Amniotic stem cell (primary cell): ENCODE measurements at places on chromosomes 4 and X.

DNA sequence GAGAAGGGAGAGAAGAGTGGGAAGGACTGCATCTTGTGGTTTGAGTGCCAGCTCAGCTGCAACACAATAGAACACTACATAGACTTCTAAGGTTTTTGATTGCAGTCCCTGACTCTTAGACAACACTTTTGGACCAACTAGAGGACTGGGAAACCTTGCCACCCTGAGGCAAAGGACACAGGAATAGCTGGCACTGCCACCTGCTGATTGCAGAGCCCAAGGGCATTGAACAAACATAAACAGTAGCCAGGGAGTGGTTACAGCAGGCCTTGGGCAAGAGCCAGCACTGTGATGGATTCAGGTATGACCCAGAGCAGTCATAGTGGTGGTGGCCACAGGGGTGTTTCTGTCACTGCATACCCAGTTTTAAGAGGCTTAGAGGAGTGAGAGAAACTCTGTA is 72.5 kb upstream of the CXorf51A start:
- no peak for DNase-seq

GRCh38 chr4:157423526-157424020 is 203.0 kb downstream of the GRIA2 start:
- DNase-seq = no peak

DNA sequence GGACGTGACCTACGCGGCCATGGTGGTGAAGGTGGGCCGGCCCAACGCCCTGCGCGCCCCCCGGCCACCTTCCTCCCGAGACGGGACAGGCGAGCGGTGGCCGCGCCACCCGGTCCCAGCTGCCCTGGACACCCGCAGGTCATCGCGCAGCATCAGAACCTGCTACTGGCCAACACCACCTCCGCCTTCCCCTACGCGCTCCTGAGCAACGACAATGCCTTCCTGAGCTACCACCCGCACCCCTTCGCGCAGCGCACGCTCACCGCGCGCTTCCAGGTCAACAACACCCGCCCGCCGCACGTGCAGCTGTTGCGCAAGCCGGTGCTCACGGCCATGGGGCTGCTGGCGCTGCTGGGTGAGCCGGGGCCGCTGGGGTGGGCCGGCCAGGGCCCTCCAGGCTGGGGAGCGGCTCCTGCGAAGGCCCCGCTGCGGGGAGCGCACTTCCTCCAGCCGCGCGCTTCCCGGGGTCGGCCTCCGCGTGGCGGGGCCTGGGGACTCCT is 9.0 kb upstream of the SLC26A1 start:
- no peak for DNase-seq

DNA sequence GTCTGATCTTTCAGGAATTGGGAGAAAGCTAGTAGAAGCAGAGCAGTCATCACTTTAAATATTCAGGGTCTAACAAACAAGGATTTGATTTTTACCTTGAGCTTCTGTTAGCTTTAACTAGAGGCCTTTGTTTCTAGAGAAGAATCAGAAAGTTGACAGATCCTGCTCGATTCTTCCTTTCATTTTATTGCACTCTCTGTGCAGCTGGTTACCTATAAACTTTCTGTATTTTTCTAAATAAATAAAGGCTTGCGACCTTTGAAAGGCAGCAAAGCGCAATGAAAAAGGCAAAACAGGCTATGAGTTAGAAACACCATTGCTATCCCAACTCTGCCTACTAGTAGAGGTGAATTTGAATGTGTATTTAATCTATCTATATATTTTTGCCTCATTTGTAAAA is 101.4 kb upstream of the NPY2R start:
- DNase-seq = no peak

GRCh38 chrX:31331015-31331414 is 259.2 kb upstream of the FTHL17 start:
- DNase-seq = no peak

- DNase-seq = no peak
Measured at GRCh38 chrX:3669841-3670475, 43.5 kb downstream of the PRKX start.

- DNase-seq = no peak
Measured at GRCh38 chr4:95534032-95534431, 14.7 kb downstream of the UNC5C start.

DNA sequence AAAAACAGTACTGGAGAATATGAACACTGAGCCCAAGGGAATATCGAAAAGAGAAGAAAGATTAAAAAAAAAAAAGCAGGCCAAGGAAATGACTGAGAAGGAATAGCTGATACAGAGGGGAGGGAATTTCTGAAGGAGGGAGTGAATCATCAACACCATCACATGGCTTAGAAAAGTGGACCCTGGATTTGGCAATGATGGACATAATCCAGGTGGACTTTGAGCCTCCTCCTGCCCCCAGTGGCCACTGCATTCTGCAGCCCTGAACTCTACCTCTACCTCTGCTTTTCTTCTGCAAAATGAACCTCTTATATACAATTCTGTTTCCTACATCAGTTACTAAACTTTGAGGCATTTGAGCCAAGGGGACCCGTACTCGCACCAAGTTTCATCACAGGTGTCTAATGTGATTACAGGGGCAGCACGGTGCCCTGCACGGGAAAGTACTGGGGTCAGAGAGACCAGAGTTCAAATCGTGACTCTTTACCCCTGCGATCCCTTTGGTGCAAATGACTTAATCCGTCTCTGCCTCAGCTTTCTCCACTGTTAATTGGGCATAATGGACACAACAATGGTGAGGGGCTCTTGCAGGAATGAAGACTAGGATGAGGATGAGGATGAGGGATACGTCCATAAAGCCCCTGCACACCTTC is 1.1 kb downstream of the OCIAD2 start:
- DNase-seq = no peak

DNA sequence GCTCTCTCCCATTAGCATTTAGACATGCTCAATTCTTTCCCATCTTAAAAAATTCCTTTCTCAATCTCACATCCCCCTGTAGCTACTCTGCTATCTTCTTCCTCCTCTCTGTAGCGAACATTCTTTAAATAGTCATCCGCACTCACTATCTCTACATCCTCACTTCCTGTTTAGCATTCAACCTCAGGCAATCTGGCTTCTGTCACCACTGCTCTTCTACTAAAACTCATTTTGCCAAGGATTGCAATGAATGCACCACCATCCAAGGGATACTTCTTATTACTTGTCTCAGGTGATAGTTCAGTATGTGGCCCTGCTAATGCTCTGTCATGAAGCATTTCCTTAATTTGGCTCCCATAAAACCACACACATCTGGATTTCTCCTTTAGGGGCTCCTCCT is 10.9 kb upstream of the TET2 start:
- DNase-seq = no peak

- DNase-seq = no peak
Measured at GRCh38 chr4:88204882-88205281, 46.4 kb upstream of the ABCG2 start.

DNA sequence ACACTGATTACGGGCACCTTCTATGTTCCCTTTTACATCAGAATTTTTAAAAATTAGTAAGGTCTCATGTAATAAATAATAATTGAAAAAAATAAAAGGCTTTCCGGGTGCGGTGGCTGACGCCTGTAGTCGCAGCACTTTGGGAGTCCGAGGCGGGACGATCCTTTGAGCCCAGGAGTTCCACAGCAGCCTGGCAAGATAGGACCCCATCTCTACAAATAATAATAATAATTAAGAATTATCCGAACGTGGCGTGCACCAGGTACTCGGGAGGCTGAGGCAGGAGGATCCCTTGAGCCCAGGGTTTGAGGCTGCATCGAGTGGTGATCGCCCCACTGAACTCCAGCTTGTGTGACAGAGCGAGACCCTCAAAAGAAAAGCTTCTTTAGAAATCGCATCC is 771 bp upstream of the LAMTOR3 start:
- DNase-seq = no peak

- no peak for DNase-seq
Measured at GRCh38 chr4:83340692-83341343, 6.2 kb upstream of the HPSE start.

DNA sequence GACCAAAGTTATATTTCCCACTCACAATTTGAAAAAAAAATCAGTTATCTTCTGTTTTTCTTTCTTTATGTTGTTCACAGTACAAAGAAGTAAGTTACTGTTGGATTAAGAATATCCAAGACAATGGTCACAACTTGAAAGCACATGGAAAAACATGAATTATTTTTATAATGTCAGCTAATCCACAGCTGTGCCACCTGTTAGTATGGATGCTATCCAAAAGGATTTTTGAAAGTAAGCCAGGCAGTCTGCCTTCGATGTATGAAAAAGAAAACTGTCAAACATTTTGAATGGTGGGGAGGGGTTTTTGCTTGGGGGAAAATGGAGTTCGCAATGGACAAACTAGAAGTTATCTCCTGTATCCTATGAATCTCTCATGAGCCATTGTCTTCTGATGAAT is 6.2 kb downstream of the GPM6A start:
- DNase-seq = no peak

DNA sequence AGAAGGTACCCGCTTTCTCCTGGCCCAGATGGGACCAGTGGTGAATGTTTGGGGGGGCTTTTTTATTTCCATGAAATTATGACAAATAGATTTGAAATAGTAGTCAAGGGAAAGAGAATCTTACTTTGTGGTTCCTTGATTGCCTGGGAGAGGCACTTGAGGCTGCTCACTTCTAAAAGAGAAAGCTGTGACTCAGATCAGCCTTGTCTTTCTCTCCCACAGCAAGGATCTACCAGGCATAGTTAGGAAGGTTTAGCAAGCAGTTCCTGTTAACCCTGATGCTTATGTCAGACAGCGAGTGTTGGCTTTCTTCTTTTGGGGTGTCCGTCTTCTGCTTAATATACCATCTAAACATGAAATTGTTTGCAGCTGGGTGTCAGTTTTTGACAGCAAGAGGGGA is 114.5 kb downstream of the TSPAN7 start:
- DNase-seq = no peak

- no peak for DNase-seq
Measured at GRCh38 chr4:81688085-81688484, 216.4 kb upstream of the RASGEF1B start.

DNA sequence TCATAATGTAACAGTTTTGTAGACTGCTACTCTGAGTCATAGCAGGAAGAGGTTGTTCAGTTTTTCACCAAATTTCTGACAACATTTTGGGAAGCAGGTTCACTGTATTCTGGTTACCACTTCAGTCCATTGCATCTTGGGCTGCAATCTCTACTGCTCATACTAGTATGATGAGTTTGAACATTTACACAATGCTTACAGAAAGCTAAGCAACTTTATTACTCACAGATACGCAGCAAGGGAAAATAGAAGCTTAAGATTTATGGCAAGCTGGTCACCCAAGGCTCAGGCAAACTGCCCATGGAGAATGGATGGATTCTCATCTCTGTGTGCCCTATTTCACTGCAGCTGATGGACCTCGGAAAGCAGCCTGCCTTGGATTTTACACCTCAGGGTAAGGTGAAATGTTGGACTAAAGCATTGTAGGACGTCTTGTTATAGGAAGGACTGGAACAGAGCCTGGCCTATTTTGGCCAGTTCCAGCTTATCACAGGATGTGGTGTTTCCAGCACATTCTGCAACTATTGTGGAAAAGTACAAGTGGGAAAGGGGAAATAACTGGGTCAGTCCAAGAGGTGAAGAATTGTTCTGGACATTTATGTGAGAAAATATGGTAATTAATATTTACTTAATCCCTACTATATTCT is 887.1 kb upstream of the AGA start:
- no peak for DNase-seq

DNA sequence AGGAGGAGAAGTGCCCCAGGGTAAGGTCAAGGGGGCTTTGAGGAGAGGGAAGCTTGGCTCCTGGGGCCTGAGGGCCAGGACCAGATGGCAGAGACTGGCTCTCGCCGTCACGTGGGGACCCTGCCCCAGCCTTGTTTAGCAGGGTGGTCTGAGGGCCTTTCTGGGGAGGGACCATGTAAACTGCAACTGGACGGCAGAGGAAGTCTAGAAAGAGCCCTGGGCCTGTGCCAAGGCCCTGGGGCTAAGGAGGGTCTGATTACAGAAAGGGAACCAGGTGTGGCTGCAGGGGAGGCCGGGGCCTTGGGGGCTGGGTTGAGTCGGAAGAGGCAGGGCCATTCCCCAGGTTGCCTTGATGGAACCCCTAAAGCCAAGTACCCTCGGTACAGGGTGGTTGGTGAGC is 1.8 kb upstream of the HGFAC start:
- no peak for DNase-seq

- no peak for DNase-seq
Measured at GRCh38 chr4:123449780-123450179, 53.2 kb downstream of the SPRY1 start.

- DNase-seq = no peak
Measured at GRCh38 chr4:68613752-68614151, 37.6 kb upstream of the UGT2B17 start.

- no peak for DNase-seq
Measured at GRCh38 chr4:113347245-113347644, 297.8 kb downstream of the ANK2 start.

- no peak for DNase-seq
Measured at GRCh38 chr4:102610476-102610875, 109.3 kb downstream of the NFKB1 start.

DNA sequence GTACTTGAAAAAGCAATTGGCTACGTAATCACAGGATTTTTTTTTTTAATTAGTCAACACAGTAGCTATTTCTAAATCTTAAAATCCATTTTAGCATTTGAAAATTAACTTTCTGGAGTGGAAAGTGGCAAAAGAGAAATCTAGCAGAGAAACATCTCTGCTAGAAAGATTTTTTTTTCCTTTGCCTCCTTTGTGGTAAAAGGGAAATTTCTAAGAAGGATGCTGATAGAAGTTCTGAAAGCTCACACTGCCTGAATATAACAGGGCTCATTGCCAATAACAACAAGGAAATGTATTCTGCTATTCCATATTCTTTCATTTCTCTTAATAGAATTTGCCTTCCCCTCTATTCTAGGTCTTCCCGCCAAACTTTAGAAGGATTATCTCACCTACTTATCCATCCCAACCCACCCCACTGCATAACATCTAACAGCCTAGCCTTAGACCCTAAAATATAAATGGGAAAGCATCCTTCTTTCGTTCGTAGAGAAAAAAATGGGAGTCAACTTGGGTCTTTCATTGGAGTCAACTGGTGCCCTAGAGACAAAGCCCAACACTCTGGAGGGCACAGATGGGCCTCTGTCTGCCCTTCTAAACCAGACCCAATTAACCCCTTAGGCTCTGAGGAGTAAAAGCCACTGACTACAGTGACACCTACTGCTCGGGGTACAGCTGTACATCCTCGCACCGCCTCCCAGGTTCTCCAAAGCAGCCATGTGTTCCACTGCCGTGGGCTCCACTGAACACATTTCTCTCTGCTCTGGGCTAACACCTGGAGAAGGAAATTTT is 103.9 kb downstream of the MAML3 start:
- DNase-seq = no peak

GRCh38 chr4:133014473-133015135 is 134.5 kb upstream of the PCDH10 start:
- DNase-seq = no peak

DNA sequence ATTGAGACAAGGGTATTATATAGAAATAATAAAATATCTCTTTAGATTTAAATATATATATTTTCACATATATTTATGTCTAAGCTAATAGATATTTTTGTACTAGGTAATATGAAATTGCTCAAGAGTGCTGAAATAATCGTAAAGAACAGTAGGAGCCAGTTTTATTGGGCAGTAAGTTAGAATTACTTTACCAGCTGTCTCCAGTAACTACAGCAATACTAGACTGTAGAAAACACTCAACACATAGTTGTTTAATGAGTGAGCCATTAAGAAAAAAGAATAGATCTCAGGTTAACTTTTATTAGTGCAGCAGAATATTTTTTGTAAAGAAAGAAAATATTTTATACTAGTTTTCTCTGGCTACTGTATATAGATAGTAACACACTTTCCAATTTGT is 715.2 kb downstream of the TRIML1 start:
- no peak for DNase-seq
